ENCODE measurements at places on chromosomes 5 and 9.
A peak's percentile ranks its signal among the peaks of the same experiment; 100 is the strongest.

- DNase-seq = no peak
Observed at GRCh38 chr9:38213631-38214299, 144.7 kb upstream of the SHB start.

DNA sequence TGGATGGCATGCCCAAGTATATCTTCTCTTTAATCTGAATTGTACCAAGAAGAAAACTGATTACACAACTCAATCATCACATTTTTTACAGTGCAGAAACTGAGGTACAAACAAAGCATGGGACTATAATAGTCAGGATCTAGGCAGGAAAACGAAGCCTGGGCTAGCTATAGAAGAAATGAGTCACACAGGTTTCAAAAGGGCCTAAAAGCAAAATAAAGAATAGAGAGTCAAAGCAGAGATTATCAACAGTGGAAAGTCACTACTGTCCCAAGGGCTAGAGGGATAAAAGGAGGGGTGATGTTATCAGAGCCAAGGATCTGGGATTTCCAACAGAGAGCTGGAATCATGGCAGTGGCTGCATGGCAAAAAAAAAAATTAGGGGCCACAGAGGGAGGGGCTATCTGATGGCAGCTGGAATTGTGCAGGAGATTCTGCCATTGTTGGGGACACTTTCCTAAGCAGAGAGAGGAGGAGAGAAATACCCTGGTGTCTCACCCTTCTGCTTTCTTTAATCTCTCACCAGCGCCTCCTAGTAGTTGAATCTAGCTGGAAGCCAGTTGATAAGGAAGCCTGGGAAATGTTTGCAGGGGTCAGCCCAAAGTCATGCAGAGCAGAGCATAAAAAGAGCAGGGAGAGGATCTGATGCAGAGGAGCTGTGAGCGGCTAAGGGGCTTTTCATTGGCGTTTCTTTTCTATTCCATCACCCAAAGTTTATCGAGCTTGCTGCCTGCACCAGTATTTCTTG lies 343.2 kb downstream of the ACTL7B start:
- no peak for DNase-seq

- DNase-seq = no peak
Observed at GRCh38 chr9:134413890-134414623, 87.8 kb downstream of the RXRA start.

GRCh38 chr5:117054911-117055310 lies 480.3 kb upstream of the SEMA6A start:
- no peak for DNase-seq

GRCh38 chr5:36593867-36594266 lies 12.5 kb upstream of the SLC1A3 start:
- no peak for DNase-seq

GRCh38 chr5:60594715-60595477 lies 105.1 kb downstream of the DEPDC1B start:
- no peak for DNase-seq

DNA sequence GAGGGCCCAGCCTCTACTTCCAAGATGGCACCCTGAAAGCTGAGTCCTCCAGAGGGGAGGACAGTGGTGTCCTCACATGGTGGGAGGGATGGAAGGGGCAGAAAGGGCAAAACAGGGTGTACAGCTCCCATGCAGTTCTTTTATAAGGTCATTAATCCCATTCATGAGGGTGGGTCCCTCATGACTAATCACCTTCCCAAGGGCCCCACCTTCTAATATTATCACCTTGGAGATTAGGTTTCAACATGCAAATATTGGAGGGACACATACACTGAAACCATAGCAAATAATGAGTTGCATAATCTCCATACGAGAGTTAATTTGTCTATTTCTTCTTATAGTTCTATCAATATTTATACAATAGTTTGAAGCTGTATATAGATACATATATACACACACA lies 5.8 kb upstream of the ZBTB43 start:
- DNase-seq = no peak

DNA sequence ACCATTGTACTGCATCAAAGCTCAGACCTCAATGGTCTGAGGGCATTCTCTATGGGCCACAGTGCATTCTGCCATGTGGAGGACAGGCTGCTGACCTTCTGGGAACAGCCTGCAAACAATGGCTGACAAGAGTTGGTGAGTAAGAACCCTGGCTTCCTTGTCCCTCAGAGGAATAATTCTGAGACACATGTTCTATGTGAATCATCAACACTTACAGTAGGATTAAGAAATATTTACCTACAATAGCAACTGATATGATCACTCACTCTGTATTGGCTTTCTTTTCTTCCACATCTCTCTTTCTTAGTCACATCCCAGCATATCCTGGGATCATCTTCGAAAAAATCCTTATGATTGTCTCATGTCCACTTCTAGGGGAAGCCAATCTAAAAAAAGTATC lies 306.5 kb upstream of the ITGA1 start:
- peak; percentile 65 for DNase-seq

GRCh38 chr9:35569206-35569605 lies 35.9 kb upstream of the TESK1 start:
- no peak for DNase-seq

- no peak for DNase-seq
Observed at GRCh38 chr5:131751506-131751905, 45.3 kb downstream of the FNIP1 start.

GRCh38 chr9:128098297-128099230 lies 29.0 kb downstream of the PTGES2 start:
- DNase-seq = peak; percentile 88

DNA sequence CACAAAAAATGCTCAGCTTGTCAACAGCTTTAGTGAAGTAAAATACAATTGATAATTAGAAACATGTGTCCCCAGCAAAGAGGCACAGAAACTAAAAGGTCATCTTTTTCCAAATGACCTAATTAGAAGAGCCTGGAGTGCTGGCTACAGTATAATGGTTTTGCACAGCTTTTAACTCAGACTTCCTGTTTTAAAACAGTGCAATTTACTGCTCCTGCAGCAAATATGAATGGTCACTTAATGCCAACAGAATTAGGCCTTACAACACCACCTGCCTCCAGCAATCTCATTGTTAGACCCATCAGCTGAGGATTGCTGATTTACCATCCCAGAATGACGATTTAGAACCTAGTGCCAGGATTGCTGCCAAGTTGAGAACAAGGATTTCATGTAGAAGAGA lies 239.3 kb downstream of the CETN3 start:
- DNase-seq = no peak

GRCh38 chr5:94941122-94941755 lies 322.8 kb downstream of the SLF1 start:
- DNase-seq = no peak

DNA sequence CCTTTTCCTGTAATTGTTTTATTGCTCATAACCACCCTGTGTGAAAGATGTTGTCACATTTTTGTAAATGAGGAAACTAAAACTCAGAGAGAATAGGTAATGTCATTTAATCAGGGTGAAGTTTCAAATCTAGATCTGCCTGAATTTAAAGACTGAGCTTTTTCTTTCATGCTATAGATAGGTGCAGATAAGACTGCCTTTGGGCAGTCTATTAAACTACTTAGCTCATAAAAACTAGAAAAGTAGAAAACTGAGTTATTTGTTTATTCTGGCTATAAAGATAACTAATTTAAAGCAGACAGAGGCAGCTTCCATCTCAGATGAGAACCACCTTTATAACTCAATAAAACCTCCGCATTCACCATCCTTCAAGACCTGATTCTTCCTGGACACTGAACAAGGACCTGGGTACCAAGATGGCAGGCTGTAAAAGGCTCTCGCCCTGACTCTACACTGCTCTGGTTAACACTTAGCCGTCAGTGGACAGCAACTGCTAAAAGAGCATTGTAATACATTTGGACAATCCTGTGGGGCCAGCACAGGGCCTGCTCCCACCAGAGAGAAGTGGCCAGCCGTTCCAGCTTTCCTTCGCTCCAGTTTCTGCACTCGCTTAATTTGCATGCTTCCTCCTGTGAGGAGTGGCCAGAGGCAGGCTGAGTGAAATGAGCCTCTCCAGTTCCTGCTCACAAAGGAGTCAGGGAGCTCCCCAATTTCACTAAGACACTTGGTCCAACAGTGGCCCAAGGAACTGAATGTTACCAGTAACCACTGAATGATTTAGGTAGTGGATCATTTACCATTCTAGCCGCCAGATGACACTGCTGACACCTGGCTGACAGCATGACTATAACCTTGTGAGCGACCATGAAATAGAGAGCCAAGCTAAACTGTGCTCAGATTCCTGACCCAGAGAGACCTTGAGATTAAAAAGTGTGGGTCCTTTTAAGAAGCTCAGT lies 566.4 kb downstream of the EFNA5 start:
- no peak for DNase-seq

DNA sequence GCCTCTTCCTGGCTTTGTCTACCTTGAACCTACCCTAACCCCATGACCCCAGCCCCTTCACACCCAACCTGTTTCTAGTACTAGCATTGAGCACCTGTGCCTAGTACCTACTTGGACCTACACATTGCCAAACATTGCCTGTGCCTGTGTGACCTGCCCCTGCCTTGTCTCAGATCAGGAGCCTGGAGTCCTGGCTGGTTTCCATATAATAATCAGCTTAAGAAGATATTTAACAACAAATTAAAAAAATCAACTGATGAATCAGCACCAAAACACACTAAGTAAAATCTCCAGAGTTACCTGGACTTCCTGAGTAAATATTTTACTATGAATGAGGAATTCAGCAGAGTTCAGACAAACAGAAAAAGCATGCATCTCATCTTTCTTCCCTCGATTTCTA lies 17.7 kb downstream of the LPAR1 start:
- DNase-seq = no peak

GRCh38 chr5:151259931-151260330 lies 6.9 kb downstream of the GM2A start:
- DNase-seq = no peak

DNA sequence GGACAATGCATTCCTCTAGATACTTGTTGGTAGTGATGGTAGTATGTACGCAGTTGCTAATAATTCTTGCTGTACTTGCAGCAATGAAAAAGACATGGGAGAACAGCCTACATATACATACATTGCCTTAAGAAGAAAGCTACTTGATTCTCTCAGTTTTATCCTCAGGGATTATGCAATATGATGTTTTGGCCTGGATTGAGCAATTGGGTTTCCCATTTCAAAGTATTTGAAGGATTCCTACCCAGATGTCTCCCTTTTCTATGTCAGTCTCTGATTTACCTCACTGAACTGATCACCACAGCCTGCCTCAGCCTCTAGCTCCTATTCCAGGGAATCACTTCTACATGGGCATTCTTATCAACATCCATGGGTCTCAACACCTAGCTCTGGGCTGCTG lies 210.1 kb upstream of the CDH10 start:
- DNase-seq = no peak

GRCh38 chr9:92713528-92713927 lies 43.6 kb upstream of the IPPK start:
- no peak for DNase-seq

DNA sequence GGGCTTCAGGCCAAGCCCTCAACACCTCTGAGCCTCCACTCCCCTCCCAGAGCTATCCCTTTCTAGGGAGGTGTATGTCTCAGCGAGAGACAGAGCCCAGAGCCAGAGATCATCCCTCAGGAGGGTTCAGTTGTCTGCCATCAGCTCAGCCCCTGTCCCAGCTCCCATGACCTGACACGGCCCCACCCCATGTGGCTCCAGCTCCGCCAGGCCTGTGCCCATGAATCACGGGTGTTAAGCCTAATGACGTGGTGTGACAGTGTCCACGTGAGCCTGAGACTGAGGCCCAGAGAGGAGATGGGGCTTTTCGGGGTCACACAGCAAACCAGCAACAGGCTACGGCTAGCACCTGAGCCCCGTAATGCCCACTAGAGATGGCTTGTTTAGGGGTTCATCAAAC lies 60.9 kb upstream of the ORM1 start:
- DNase-seq = no peak

DNA sequence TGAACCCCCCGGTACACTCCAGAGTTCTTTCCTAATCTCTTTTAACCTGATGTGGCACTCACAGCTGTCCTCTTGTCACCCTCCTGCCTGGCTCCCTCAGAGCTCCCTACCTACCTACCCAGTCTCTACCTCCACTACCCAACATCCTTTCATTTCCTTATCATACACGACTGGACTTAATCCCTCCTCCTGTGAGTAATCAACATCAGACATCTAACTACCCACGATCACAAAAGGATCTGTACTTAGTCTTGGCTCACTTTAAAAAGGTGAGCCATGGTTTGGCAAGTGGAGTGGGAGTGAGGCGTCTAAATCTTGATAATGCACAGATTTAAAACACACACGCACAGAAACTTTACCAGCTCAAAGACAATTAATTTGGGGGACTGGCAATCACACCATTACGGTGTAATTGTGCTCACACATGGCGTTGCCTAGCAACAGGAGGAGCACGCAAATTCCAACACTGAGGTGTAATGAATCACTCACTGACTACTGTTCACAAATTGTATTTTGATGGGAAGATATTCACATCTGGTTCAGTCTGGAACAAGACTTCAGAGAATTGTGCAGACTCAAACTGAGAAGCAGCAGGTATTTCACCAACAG lies 235.9 kb downstream of the EPB41L4A start:
- peak; percentile 22 for DNase-seq

DNA sequence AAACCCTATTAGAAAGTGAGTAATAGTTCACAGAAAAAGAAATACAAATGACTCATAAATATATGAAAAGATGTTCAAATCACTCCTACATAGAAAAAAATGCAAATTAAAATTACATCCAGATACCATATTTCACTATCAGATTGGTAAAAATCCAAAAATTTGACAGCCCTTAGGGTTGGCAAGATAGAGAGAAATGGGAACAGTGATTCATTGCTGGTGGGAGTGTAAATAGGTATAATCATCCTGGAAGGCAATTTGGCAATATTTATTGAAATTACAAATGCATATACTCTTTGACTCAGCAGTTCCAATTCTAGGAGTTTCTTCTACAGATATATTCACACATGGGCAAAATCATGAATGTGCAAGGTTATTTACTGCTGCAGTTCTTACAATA lies 273.5 kb downstream of the NR2F1-AS1 start:
- DNase-seq = peak; percentile 86

GRCh38 chr5:129341306-129341705 lies 118.8 kb upstream of the ADAMTS19 start:
- DNase-seq = no peak

- no peak for DNase-seq
Observed at GRCh38 chr5:16588434-16589214, 28.2 kb downstream of the RETREG1 start.

GRCh38 chr9:84216151-84216550 lies 124.4 kb downstream of the SLC28A3 start:
- peak; percentile 2 for DNase-seq

DNA sequence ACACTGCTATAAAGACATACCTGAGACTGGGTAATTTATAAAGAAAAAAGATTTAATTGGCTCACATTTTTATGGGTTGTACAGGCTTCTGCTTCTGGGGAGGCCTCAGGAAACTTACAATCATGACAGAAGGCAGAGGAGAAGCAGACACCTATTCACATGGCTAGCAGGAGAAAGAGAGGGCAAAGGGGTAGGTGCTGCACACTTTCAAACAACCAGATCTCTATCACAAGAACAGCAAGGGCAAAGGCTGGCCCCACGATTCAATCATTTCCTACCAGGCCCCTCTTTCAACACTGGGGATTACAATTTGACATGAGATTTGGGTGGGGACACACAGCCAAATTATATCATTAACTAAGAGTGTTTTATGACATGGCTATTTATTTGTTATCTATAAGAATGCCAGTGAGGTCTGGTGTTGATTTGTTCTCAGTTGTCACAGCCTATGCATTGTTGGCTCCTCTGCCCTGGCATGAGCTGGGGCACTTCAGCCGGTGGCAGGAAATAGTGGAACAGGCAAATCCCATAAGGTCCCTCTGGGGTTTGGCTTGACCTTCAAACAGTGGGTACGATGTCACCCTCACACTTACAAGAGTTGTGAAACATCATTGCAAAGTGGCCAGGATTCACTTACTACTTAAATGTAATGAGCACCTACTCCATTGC lies 44.1 kb downstream of the SPARC start:
- DNase-seq = no peak

GRCh38 chr5:168360521-168361285 lies 69.3 kb downstream of the WWC1 start:
- DNase-seq = no peak

All from HS-5 (cell line).